ENCODE measurements at places on chromosomes 4 and X. TPM values are rescaled to one million over a fixed set of nuclear protein-coding genes. Genes with fewer than 3 reads are reported as not detected.
A peak's percentile ranks its signal among the peaks of the same experiment; 100 is the strongest.

DNA sequence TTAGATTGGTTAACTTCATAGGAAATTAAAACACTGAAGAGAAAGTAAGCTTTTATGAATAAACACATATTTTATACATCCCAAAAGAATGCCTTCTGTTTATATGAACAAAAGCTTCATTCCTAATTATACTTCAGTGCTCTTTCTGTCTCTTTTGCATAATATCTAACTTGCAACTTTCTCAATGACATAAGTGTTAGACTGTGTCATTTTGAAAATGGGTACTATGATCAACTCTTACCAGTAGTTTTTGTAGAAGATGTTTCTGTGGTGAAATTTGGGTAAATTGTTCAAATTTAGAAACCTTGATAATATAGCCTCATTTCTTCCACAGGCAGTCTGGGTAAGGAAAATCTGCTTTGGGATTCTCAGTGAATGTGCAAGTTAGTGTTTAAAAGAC is 991.4 kb downstream of the CCSER1 start:
- DNase-seq, result no peak

DNA sequence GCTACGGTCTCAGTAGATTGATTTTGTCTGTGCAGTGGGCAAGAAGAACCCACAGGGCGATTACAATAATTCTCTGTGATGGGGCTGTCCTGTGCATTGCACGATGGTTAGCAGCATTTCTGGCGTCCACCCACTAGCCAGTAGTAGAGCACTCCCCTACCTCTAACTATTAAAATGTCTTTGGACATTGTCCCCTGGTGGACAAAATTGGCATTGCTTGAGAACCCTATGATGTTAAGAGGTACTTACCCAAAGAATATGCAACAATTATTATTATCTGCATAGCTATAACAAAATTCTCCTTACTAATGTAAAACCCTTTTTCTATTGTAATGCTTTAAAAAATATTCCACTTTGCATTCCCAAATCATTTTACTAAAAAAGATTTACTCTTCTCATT is 109.5 kb upstream of the VCX3A start:
- DNase-seq, result no peak

DNA sequence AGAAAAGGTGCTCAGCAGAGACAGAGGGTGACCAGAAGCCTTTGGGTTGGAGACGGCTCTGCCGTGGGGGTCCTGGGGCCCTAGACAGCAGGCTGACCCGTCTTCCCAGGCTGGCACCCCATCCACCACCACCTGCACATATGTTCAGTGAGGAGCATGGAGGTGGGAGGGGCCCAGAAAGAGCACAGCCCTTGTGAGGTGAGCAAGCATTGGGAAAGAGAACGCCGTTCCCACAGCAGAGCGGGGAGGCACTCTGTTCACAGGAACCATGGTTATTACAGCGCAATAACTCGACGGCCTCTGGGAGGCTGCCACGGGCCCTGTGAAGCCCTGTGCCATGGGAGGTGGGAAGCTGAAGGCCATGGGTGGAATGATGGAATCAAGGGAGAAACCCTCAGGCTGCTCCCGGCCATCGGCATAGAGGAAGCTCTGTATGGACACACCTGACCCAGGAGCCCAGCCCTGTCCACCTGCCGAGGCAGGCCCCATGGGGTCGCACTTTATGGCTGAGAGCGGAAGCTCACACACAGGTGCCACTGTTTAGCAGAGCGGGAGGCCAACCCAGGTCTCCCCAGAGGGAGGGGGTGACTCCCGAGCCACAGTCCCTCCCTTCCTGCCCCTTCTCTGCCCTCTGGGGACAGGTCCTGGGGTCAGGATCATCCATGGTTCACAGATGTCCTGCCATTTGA is 93.5 kb upstream of the AFAP1 start:
- no peak for DNase-seq

GRCh38 chr4:244471-244870 is 60.8 kb downstream of the ZNF732 start:
- DNase-seq, result no peak

- DNase-seq, result no peak
These were observed 22.5 kb downstream of the HNRNPH2 start for GRCh38 chrX:101430457-101431078.

GRCh38 chr4:21757248-21757647 is 191.3 kb downstream of the KCNIP4 start:
- no peak for DNase-seq

DNA sequence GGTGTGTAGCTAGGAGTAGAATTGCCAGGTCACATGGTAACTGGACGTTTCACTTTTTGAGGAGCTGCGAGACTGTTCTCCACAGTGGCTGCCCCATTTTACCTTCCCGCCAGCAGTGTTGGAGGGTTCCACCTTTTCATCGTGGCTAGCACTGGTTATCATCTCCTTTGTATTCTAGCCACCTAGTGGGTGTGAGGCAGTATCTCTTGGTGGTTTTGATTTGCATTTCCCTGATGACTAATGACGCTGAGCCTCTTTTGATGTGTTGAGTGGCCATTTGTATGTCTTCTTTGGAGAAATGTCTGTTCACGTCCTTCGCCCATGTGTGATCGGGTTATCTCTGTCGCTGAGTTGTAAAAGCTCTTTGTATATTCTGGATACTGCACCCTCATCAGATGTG is 10.6 kb downstream of the ABCD1 start:
- DNase-seq, result no peak

GRCh38 chrX:20042221-20042620 is 51.4 kb upstream of the BCLAF3 start:
- DNase-seq, result no peak

DNA sequence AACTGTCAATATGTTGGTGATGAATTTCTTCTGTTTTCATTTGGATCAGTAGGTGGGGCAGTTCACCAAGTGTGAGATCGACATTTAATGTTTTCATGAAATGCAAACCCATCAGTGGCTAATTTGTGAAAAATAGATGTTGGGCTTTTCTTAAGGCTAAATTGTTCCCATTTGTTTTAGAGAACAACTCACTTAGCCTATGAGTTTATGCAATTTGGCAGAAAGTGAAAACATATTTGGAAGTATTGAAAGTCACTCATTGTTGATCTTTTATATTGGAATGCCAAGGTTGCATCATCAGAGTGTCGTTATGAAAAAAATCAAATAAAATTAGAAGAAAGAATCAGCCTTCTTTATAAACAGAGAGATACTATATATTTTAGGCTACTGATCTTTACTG is 132.4 kb downstream of the RPA4 start:
- DNase-seq, result no peak

- no peak for DNase-seq
These were observed 94.1 kb downstream of the HMX1 start for GRCh38 chr4:8777320-8778196.

GRCh38 chr4:88793475-88793874 is 95.8 kb upstream of the NAP1L5 start:
- DNase-seq, result no peak

- DNase-seq, result no peak
These were observed 41.2 kb downstream of the LONRF3 start for GRCh38 chrX:119015407-119016237.

- DNase-seq, result no peak
These were observed 2542.7 kb downstream of the PCDH7 start for GRCh38 chr4:33262824-33263223.

GRCh38 chr4:70721747-70722146 is at the start of gene RUFY3:
Gene RUFY3 (plus strand): TSS chr4:70721964. CDS start chr4:70722574, 610 bp downstream.
- peak; percentile 90 for DNase-seq

GRCh38 chr4:177255359-177255758 is 54.3 kb upstream of the NEIL3 start:
- DNase-seq, result no peak

DNA sequence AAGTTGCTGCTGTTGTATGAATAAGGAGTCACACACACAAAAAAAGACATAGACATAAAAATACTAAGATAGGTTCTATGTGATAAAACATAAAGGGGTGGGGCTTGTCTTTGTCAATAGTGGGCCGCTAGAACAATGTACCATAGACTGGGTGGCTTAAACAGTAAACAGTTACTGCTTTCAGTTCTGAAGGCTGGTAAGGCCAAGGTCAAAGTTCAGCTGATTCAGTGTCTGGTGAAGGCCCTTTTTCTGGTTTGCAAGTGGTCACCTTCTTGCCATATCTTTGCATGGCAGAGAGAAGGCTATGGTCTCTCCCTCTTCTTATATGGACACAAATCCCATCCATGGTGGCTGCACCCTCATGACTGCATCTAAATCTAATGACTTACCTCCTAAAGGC is 1980.7 kb downstream of the PCDH7 start:
- DNase-seq, result no peak

DNA sequence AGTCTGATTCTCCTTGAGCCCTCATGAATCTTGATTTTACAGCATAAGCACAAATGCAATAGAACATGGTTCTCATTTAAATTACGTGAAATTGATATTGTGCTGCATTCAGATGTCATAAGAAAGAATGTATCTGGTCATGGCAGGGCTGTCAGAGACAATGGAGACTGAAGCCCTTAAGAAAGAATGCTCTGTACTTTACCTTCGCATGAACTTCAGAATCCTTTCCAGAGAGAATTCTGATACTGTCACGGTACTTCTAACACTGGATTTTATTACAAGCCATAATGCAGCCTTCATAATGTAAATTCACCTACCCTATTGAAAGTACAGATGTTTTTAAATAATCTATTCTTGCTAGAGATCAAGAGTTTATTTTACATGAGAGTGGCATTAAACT is 677.9 kb upstream of the ADGRL3 start:
- no peak for DNase-seq

DNA sequence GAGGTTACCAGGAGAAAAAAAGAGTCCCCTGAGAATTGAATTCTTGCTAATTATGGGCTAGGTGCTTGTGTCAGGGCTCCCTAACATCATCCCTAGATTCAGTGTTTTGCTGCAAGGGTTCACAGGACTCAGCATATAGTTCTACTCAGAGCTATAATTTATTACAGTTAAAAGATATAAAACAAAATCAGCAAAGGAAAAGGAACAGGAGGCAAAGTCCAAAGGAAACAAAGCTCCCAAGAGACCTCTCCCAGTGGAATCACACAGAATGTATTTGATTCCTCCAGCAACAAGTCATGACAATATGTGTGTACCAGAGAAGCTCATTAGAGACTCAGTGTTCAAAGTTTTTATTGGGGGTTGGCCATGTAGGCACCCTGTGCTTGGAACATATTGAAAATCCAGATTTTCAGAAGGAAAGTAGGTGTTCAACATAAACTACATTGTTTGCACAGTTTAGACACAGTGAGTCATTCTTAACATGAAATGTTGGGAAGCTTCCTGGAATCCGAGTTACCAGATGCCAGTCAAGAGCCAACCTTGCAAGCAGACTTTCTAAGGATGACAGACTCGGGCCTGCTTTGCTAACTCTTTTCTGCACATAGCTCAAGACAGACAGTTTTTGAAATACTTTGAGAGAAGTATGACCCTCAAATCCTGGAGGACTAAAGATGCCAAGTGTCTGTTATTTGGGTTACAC is 311.3 kb upstream of the EMCN start:
- DNase-seq, result no peak

- no peak for DNase-seq
These were observed 15.9 kb downstream of the IL15 start for GRCh38 chr4:141652161-141652778.

GRCh38 chr4:4647041-4647440 is 105.2 kb upstream of the STX18 start:
- no peak for DNase-seq

DNA sequence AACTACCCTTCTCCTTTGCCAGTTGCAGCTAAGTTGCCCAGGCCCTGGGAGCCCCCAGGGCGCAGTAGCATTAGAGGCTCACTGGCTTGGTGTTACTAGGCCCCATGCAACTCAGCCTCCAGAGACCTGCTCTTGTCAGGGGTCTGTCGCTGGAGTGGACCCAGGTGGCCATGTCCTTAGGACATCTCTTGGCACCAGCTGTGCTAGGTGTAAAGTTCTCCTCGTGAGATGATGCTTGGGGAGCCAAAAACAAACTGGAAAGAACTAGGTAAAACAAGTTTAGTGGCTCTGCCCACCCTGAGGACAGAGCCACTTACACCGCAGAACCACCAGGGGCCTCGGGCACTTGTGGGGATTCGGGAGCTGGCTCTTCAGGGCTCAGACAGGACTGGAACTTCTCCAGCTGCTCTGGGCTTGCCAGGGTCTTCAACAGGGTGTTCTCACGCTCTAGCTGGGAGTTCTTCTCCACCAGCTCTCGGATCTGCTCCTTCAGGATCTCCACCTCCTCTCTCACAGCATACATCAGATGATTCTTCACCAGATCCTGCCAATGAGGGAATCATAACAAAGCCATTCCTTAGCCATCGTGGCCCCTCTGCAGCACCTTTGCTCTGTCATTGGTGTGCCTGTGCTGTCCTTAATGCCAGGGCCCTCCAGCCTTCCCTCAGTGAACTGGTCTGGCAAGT is 61.2 kb downstream of the TSC22D3 start:
- no peak for DNase-seq

- DNase-seq, result no peak
These were observed 181.6 kb downstream of the MAPK10 start for GRCh38 chr4:86178211-86178610.

DNA sequence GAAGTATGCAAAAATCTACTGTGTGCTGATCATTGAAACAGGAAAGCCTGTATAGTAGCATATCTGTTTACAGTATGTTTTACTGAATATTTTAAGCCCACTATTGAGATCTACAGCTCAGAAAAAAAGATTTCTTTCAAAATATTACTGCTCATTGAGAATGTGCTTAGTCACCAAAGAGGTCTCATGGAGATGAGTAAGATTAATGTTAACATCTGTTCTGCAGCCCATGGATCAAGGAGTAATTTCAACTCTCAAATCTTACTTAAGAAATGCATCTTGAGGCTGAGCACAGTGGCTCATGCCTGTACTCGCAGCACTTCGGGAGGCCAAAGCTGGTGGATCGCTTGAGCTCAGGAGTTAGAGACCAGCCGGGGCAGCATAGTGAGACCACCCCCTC is 3.3 kb downstream of the RNF4 start:
- DNase-seq, result no peak

The RTL5 gene
- 4.4 TPM for total RNA-seq

The ABCG2 gene
- total RNA-seq, result 7.4 TPM

The GPAT3 gene
- total RNA-seq, result 5.2 TPM

The ARL9 gene
- total RNA-seq, result not detected

The TXK gene
- total RNA-seq, result 8.1 TPM

The ESX1 gene
- not detected for total RNA-seq

The CT83 gene
- not detected for total RNA-seq

The MAGEA2B gene
- not detected for total RNA-seq

The S100P gene
- total RNA-seq, result 18.2 TPM

The SMIM43 gene
- total RNA-seq, result not detected

The ADAMTS3 gene
- 2.7 TPM for total RNA-seq

The PCDH10 gene
- 6.9 TPM for total RNA-seq

The TRPC3 gene
- total RNA-seq, result 0.98 TPM

The ADRA2C gene
- 17.2 TPM for total RNA-seq

The GRIA3 gene
- total RNA-seq, result 4.4 TPM

The IRS4 gene
- 0.74 TPM for total RNA-seq
